Stimulated activated CD8-positive, alpha-beta memory T cell treated with anti-CD3 and anti-CD28 coated beads, Interleukin-4, amount 100 ng/mL, for 1 hour (primary cell): ENCODE measurements at places on chromosomes 4 and X.

GRCh38 chrX:8675006-8675630 is 56.8 kb downstream of the ANOS1 start:
- DNase-seq = no peak

DNA sequence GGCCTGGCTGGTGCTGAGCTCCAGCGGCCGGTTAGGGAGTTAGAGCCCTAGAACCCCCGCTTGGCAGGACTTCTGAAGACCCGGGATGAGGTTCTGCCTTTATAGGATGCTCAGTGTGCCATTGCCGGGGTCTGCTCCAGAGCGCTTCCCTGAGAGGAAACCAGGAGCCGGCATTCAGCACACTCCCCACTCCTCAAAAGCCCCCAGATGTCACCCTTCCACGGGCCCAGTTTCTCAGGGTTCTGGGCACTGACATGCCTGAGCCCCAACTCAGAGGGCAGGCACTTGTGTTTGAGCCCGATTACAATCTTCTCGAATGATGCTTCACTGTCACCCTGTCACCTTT is 6.5 kb downstream of the NKX3-2 start:
- DNase-seq = no peak

DNA sequence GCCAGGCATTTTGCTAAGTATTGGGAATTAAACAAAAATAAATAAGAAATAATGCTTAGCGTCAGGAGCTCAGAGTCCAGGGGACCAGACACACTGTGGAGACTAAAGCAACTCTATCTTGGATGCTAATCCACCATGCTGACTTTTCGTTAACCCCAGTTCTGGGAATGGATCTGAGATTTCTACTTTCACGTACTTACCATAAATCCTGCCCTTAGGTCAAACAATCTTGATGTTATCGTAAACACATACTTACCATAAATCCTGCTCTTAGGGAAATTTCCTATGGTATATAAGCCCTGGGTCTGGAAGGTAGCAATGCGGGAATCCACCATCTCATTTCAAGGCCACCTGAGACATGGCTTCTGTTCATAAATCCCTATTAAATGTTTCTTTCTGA is 204.5 kb upstream of the IGFBP7 start:
- no peak for DNase-seq

- DNase-seq = no peak
Observed at GRCh38 chr4:184531008-184531407, 56.7 kb upstream of the IRF2 start.

DNA sequence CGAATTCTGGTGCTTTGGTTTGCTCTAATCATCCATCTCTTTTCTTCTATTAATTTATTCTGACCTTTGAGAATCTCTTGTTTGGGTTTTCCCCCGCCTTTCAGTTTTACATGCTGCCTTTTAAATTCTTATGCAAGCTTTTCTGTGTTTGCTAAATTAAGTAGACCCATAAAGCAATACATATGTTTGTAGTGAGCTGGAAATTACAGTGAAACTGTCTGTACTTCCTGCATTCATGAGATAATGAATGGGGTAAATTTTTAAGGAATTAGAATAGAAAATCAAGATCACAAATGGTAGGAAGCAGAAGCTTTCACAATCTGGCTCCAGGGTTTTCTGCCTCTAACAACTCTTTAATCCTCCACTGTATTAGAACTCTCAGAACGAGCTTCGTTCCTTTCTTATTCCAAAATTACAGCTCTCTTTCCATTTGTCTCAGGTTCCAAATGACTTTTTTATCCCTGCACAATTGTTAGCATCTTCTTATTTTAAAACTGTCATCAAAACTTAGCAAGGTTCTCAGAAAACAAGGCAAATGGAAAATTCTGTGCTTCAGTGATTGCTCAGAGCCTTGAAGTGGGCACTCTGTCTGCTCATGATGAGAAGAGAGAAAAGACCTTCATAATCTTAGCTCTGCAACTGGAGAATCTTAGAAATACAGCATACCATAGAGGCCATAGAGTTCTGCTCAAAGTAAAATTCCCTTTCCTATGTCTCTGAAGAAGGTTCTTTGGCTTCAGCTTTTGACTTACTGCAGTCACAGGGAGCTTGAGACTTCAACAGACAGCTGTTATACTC is 108.2 kb downstream of the EGF start:
- DNase-seq = no peak

GRCh38 chr4:25379591-25379990 is 2.5 kb downstream of the ANAPC4 start:
- DNase-seq = no peak

DNA sequence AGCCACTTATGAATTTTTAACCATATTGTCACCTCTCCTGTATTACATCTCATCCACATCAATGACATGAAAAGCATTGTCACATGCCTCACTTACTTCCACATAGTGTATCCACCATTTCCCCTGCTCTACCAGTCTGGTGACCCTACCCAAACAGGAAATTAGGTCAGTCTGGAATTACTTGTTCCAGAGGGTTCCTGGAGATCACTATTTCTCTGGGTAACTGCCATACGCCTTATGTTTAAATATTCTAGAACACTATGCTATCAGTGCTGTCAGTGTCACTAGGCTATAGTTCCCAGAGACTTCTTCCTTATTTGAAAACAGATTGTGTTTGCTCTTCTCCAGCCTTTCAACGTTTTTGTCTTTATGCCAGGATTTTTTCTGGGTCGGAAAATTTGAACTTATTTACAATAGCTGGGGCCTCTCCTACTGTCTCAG is 15.0 kb downstream of the SRPX2 start:
- no peak for DNase-seq

DNA sequence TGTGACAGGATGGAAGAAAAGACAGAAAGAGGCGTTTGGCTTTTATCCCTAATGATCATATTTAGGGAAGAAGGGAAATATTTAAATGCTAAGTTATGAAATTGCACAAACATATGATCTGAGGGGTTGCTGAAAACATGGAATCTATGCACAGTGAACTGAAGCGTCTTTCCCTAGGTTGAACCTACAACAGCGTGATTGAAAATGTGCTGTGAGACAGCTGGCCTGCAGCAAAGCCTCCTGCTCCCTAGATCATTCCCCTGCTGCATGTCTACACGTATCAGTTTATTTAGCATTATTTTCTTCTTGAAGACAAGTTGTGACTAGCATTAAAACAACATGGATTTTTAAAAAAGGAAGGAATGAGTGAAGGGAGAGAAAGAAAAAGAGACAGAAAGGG is 272.5 kb upstream of the TRAM1L1 start:
- DNase-seq = no peak

GRCh38 chr4:174926958-174927357 is 8.8 kb downstream of the ADAM29 start:
- DNase-seq = no peak

DNA sequence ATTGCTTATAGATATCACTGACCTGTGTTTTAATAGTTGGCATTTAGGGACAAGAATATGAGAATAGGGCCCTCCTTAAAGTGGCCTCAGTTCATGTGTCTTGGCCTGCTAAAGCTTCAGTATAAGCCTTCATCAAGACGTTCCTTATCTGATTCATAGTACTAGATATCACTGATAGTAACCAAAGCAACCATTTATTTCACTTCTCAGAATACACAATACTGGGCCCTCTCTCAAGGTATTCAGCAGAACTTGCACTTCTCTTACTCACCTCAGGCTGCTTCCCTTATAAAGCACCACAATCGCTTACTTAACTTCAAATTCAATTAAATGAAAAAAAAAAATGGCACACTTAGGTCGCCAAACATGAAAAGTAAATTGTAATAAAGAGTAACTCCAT is 259.4 kb upstream of the PCDH7 start:
- no peak for DNase-seq

DNA sequence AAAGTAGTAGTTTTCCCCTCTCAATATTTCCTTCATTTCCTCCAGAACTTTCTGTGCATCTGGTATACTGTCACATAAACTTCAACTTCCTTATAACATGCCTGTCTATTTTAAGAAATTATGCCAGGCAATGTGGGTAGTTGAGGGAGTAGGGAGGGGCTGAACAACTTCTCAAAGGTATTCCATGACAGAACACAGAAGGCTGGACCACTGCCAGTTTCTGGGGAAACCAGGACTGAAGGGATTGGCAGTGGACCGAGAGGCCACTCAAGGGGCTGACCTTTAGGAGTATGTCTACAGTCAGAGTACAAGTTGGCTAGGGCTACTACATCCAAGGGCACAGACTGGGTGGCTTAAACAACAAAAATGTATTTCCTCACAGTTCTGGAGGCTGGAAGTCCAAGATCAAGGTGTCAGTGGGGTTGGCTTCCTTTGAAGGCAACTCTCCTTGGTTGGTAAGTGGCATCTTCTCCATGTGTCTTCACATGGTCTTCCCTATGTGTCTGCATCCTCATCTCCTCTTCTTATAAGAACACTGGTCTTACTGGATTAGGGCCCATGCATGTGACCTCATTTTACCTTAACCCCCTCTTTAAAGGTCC is 6.9 kb downstream of the SH3RF1 start:
- DNase-seq = no peak

- DNase-seq = no peak
Observed at GRCh38 chrX:41781500-41781899, 57.5 kb downstream of the GPR82 start.

DNA sequence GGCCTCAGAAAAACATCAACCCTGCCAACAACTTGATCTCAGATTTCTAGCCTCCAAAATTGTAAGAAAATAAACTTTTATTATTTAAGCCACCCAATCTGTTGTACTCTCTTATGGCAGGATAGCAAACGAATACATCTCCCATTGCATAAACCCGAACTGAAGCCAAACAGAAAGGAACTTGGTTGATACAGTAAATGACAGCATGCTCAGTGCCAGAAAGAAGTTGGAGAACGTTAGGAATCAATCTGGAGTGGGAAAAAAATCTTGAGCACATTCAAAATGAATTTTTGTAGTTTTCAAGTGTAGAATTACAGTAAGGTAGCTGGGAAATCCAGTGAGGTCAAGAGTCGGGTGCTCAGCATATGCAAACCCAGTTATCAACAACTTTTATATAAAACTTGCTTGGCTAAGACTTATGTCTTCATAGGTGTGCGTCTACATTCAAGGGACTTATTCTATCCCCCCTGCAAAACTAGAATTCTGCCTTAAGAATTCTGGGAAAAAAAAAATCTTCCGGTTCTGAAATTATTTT is 157.5 kb upstream of the ANKRD50 start:
- DNase-seq = no peak

DNA sequence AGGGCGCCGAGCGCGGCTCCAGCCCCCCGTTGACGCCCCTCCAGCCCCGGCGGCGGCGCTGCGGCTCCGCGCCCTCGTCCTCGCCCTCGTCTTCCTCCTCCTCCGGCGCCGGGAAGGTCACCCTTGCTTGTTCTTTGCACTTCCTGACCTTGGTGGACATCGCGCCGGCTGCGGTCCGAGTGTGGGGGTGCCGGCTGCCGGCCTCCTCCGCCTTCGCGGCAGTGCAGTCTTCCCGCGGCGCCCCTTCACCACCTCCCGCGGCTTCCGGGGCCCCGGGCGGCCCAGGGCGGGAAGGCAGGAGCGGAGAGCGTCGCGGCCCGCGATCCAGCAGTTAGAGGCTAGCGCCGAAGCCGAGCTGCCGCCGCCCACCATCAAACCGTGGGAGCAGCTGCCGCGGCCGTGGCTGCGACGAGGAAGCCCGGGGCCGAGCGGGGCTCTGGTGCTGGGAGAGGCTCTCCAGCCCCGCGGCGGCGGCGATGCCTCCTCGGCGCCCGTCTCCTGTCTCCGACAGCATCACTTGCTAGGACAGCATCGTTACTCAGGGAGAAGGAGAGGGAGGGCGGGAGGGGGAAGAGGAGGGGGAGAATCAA is at the start of gene TRPC3:
TRPC3 (minus strand) TSS at position 540 of the 590 bp plus-strand sequence; CDS start at position 160, 380 bp downstream.
- no peak for DNase-seq

- DNase-seq = no peak
Observed at GRCh38 chrX:69995362-69996112, 54.2 kb downstream of the AWAT2 start.

- no peak for DNase-seq
Observed at GRCh38 chr4:26130173-26130572, 190.6 kb upstream of the RBPJ start.

- no peak for DNase-seq
Observed at GRCh38 chr4:15907430-15907829, 31.1 kb downstream of the FGFBP1 start.

- no peak for DNase-seq
Observed at GRCh38 chr4:112726041-112726440, 89.1 kb downstream of the LARP7 start.

DNA sequence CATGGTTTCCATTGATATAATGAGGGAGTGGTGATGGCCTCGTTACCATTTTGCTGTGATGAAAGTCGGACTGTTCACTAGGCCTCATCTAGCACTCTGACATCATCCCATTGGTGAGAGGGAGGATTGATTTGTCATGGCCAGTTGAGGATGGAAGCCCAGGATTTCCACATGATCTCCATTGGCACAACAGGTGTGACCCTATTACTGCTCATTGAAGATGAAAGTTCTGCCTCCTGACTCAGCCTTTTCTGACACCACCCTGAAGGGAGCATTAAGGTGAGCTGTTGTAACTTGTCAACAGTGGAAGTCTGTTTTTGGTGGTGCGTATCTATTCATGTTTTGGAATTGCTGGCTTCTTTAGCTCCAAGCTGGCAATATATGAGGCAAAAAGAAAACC is 144.2 kb downstream of the PABPC4L start:
- DNase-seq = no peak

DNA sequence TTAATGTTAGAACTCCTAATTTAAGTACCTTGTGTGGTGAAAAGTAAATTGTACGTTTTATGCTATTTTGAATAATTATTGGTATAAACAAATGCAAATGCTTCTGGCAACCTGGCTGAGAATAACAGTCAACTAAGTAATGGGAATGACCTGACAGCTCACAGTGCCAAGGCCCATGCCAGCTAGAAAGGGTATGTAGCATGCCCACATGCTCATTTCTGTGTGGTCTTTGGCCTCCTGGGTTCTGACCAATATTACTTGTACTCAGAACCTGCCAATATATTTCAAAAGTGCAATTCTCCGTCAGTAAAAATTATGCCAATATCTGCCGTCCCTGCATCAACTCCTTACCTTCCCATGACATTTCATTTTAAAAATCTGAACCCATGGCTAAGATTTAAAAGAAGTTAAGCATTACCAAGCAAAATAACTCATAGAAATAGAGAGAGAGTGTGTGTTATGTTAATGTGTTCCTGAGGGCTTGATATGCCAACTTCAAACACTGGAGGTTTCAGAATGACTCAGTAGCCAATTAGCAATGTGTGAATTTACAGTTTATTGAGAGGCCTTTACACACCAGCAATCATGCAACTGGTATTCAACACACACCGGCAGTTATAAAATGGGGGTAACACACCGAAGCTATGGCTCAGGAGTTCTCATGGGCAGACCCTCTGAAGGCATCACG is 820.8 kb downstream of the FSTL5 start:
- no peak for DNase-seq

- DNase-seq = no peak
Observed at GRCh38 chr4:152422817-152423320, 113.0 kb downstream of the FBXW7 start.

DNA sequence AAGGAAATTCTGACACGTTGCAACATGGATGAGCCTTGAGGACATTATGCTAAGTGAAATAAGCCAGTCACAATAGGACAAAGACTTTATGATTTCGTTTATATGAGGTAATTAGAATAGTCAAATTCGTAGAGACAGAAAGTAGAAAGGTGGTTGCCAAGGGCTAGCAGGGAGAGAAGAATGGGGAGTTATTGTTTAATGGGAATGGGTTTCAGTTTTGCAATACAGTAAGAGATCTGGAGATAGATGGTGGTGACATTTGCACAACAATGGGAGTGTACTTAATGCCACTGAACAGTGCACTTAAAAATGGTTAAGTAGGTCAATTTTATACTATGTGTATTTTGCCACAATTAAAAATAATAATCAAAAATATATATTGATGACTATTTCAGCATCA is 43.4 kb upstream of the TMEM154 start:
- DNase-seq = no peak
